ENCODE measurements at places on chromosomes 1 and 21.

- DNase-seq, result no peak
Measured at GRCh38 chr1:219626865-219627264, 14.0 kb upstream of the ZC3H11B start.

DNA sequence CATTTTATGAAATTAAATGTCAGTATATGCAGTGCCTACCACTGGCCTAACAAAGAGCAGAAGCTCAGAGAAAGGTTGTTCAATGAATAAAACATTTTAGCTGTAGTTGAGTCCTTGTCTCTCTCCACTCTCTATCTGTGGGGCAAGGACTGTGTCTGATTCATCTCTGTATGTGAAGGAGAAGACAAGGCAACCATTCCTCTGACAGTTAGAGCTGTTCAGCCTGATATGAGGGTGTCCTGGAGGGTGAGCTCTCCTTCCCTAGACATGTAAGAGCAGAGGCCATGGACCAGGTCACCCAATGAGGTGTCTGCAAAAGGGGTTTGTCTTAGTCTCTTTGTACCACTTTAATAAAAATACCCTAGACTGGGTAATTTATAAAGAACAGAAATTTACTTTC is 4.5 kb upstream of the PDZK1IP1 start:
- no peak for DNase-seq

DNA sequence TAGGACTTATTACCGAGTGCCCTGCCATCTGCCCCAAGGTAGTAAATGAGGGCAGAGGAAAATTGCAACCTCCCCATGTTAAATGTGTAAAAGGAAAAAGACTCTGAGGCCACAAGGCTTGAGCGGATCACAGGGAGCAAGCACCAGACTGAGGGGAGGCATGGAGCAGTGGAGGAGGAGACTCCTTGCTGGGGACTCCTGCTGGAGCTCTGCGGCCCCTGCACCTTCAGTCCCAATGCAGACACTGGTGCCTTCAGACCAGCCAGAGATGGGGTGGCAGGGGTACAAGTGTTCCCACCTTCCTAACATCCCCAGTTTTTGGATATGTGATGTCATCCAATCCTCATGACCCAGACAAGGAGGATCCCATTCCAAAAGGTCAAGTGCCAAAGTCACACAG is 128.4 kb upstream of the NGF start:
- no peak for DNase-seq

DNA sequence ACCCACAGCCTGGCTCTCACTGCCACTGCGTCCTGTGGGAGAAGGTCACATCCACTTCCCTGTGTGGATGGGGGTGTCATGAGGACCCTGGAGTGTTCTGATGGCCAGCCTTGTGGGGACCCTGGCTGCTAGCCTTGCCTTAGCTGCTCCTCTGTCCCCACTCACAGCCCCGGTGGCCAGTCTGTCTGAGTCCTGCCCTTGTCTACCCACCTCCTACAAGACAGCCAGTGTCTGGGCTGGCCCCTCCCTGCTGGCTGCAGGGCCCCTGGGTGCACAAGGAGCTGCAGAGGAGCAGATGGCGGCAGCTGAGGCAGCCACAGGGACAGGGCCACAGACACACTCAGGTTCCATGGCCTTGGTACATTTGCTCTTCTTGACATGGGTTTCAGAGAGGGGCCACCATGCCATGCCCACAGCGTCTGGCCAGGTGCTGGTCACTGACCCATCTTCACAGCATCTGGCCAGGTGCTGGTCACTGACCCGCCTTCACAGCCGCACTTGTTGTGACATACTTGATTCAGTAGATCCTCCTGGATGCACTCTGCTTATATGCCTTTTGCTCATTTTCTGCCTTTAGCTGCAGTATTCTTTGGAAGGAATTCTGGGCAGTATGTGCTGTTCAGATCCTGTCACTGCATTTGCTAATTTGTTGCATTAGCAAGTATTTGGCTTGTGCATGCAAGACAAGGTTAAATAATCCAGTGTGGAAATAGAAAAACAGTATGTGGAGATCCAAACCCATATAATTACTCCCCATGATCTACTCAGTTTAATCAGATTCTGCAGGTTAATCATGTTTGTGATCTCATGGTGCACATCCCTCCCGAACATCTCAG is 157.8 kb downstream of the PCBP3 start:
- no peak for DNase-seq

DNA sequence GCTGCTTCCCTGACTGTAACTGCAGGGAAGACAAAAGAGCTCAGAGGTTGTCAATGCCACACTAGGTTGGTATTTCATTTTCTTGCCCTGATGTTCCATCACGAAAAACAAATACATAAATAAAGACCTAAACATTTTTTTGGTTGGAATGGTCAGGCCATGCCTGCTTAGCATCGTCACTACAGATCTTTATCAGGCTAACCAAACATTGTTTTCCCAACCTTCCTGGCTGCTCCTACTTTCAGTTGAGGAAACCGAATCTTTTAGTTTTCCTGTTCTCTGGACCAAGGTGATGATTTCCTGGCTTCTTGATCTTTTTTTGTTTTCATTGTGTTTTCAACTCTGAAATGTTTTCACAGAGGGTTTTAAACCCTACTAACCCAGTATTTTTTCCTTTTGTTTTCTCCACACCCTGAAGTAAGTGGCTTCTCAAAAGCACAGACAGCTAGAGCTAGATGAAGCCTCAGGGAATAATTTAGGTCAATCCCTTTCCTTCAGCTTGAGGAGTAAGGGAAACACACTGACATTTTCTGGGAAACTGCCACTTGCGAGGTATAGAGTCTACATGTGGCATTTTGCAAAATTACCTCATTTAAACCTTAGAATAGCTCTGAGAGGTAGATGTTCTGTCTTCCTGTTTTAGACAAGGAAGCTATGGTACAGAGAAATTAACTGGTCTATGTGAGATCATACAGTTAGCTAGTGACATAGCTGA is 67.2 kb upstream of the CNN3 start:
- no peak for DNase-seq

- DNase-seq, result no peak
Measured at GRCh38 chr1:63486629-63487028, 36.4 kb downstream of the ITGB3BP start.

- no peak for DNase-seq
Measured at GRCh38 chr1:78038071-78038470, 7.7 kb upstream of the GIPC2 start.

- no peak for DNase-seq
Measured at GRCh38 chr1:115073298-115074087, 15.8 kb downstream of the TSPAN2 start.

DNA sequence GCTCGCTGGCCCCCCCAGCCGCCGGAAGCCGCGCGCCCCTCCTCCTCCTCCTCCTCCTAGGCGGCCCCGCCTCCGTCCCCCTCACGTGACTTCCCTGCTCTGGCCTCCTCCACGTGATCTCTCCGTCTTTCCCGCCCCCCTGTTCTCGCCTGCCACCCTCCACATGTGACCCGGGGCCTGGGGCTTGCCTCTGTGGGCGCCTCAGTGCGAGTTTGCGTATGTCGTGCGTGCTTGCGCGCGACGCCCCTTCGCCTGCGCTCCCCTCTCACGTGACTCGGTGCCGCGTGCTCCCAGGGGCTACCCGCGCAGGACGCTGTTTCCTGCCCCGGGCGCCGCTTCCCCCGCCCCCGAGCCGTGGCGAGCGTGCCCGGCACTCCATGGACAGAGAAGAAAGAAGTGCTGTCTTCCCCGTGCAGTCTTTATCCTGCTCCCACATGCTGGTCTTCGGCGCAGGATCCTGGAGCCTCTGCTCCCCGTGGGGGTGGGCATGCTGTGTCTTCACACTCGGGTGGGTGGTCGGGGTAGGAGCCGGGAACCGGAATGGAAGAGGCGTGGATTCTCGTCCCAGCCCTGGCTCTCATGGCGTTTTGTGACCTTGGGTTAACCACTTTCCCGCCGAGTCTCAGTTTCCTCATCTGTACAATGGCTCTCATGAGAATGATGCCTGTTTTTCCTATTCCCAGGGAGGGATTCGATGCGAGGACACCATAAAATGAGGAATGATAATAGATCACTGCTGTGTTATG is 431 bp upstream of the UBE2Q1 start:
- peak; percentile 96 for DNase-seq

- DNase-seq, result no peak
Measured at GRCh38 chr21:38709876-38710275, 95.9 kb upstream of the ETS2 start.

DNA sequence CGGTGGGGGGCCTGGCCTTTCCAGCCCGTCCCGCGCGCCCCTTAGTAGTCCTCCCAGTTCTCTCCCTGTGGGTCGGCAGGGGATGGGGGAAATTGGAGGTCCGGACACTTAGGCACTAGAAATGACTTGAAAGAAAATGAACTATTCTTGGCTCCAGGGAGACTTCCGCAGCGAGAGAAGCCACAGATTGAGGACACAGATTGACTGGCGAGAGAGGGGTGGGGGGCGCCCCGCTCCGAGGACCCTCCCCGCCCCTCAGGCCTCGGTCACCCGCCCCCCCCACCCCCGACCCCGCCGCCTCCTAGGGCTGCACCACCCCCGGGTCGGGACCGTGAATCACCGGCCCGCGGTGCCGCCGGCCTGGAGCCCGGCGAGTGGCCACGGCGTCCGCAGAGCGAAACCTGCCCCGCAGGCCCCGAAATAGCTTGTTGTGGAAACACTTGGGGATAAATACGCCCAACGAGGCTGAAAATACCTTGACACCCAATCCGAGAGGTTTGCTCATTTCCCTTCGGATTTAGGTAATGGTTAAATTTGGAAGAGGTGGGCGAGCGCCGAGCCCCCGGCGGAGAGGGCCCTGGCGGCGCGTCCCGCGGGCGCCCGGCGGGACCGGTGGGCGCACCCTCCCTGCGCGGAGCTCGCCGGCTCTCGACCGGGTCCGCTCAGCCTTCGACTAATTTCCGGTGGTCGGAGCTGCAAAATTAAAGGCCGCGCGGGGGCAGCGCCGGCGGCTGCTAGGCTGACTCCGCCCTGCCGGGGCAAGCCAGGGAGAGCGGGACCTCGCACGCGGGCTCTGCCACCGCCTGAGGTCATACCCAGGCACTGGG is at the start of gene GFI1:
TSS of gene GFI1 (minus strand) at position 675 of the 827 bp plus-strand sequence. CDS start 3,438 bp downstream, outside the sequence.
- peak; percentile 40 for DNase-seq

DNA sequence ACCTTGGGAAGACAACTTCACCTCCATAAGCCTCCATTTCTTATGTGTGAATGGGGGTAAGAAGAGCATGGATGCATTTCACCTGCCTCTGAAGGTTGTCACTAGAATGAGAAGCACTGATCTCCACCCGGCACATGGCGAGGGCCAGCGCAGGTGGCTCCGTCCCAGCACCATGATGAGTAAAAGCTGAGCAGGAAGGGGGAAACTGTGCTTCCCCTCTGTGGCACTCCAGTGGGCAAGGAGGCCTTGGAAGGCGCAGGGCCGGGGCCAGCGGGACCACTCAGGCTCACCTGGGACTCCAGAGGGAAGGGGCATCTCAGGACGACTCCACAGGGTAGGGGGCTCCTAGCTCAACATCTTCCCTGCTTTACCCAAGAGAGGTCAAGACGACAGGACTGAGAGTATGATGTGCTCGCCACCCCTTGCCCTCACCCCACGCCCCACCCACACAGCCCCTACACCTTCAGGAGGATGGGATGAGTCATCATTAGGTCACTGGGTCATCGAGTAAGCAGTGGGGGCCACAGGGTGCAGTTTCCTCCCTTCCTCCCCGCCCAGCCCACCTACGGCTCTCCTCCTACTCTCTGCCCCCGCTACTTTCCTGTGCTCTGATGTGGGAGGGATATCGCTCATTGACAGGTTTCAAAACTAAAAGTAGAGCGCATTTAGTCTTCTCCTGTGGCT is 112.1 kb downstream of the HIVEP3 start:
- DNase-seq, result no peak

DNA sequence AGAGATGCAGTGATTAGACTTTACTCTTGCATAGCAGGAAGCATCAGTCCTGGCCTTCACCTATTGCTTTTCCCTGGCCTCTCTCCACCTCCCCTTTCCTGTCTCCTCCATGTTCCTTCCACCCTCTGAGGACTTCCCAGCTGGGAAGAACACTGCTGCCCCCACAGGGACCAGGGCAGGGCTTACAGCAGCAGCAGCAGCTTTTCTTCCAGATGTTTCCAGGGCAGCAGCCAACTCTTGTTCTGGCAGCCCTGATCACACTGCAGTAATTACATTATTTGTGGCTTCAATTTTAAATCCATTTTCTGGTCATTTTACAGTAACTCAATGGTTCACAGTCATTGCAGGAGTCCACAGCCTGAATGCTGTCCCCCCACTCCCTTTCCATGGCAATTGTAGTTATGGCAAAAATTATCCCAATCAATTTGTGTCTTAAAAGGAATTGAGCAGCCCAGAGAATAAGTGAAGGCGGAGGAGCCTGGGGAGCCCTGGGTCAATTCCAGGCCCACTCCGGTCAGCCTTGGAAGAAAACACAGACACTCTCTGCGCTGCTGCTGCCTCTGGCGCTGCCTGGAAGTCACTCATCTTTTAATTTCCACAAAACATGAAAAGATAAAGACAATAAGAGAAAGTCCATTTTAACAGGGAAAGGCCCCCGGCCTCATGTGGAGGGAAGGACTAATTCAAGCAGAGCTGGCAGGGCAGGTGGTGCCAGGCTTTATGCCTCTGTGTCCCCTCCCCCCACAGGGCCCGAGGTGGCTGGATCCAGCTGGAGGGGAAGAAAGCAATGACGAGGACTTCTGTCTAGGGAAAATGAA is 148.6 kb downstream of the GRIK3 start:
- DNase-seq, result no peak

DNA sequence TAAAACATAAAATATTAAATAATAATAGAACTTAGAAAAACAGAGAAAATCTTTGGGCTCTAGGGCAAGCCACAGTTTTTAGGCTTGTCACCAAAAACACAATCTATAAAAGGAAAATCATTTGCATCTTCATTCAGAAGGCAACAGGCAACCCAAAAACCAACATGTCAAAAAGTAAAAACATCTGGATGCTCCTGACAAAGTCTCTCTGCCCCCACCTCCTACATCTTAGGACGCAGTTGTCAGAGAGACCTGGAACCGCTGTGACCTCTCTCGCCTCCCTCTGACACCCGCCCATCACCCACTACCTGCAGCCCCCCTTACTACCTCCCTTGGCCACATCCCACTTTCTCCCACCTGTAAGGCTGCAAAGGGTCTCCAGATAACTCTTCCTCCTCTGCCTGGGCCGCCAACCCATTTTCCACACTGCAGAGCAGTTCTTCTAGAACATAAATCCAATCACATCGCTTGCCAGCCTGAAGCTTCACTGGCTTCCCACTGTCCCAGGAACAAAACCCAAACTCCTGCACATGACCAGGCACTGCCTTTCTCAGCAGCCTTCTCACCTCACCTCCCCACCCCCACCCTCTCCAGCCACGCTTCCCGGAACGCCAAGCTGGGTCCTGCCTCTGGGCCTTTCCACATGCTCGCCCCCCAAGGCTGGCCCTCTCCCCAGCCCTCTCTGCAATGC is 14.7 kb downstream of the PRDM15 start:
- DNase-seq, result no peak

DNA sequence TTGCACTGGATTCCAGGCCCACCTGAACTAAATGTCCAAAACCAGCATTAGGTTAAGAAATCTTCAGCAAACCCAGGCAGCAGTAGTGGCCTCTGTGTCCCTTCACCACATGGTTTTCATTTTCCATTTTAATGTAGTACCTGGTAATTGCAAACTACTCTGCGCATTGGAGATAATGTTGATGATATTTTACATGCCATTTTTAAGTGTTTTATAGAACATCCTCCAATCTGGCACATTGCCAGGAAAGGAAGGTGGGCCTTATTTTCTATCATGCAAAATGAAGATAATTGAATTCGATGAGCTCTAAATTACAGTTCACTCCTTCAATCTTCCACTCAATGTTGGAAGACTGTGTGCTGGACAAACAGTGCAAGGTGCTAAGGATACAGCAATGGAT is 89.5 kb downstream of the ZC3H11B start:
- no peak for DNase-seq

- no peak for DNase-seq
Measured at GRCh38 chr1:183702087-183702812, 49.1 kb upstream of the APOBEC4 start.

GRCh38 chr1:199821029-199821779 is 206.3 kb upstream of the NR5A2 start:
- no peak for DNase-seq
